ENCODE measurements at places on chromosomes 7 and 10. TPM values are rescaled to one million over a fixed set of nuclear protein-coding genes. Genes with fewer than 3 reads are reported as not detected.

The ARMC3 gene
- not detected for total RNA-seq

The XRCC2 gene
- total RNA-seq: 13.6 TPM

The INA gene
- not detected for total RNA-seq

The OR2A14 gene
- not detected for total RNA-seq

The KEL gene
- total RNA-seq: 0.45 TPM

The CTAGE6 gene
- not detected for total RNA-seq

The ZP3 gene
- 6.5 TPM for total RNA-seq

The FAM53B gene
- total RNA-seq: 14.4 TPM

The NME8 gene
- not detected for total RNA-seq

The BMPER gene
- 0.37 TPM for total RNA-seq

The SYT15 gene
- total RNA-seq: 0.08 TPM

The PLXNA4 gene
- total RNA-seq: not detected

The TAS2R3 gene
- total RNA-seq: 0.16 TPM

The SERPINE1 gene
- total RNA-seq: 1.4 TPM

The CROT gene
- total RNA-seq: 5.7 TPM

The PCDH15 gene
- total RNA-seq: 0.68 TPM

The IL6 gene
- 4.3 TPM for total RNA-seq

The STK32C gene
- 17.8 TPM for total RNA-seq

The RBM20 gene
- total RNA-seq: 0.64 TPM

The SPDYE5 gene
- total RNA-seq: 0.11 TPM

The ANKRD30A gene
- 7.1 TPM for total RNA-seq

The GNGT1 gene
- not detected for total RNA-seq

The HOXA6 gene
- 5.7 TPM for total RNA-seq

The EMX2 gene
- total RNA-seq: not detected

The GRM3 gene
- 0.11 TPM for total RNA-seq

The ARID5B gene
- total RNA-seq: 7.2 TPM

The SLC18A3 gene
- total RNA-seq: not detected

The FRAT1 gene
- total RNA-seq: 4.5 TPM

The NKX1-2 gene
- 0.11 TPM for total RNA-seq

The SFTPD gene
- not detected for total RNA-seq

The RBP4 gene
- total RNA-seq: 1.0 TPM

The BEND7 gene
- total RNA-seq: 6.7 TPM

The PARD3 gene
- total RNA-seq: 43.1 TPM

The RAPGEF5 gene
- 6.5 TPM for total RNA-seq

The SKIDA1 gene
- 0.64 TPM for total RNA-seq

The NEUROG3 gene
- total RNA-seq: not detected

The CALHM1 gene
- not detected for total RNA-seq

The IDI1 gene
- 20.6 TPM for total RNA-seq

The PLXDC2 gene
- 4.6 TPM for total RNA-seq

The SORBS1 gene
- total RNA-seq: 3.1 TPM

The KIFBP gene
- total RNA-seq: 11.4 TPM

The ODAD2 gene
- total RNA-seq: 1.8 TPM

The ITGA8 gene
- total RNA-seq: 0.03 TPM

The SLIT1 gene
- not detected for total RNA-seq

The GDF2 gene
- not detected for total RNA-seq

The GOLGA7B gene
- total RNA-seq: 3.4 TPM
